Fibroblast of skin of back (primary cell): ENCODE measurements at places on chromosomes 3 and 15.
A peak's percentile ranks its signal among the peaks of the same experiment; 100 is the strongest.

DNA sequence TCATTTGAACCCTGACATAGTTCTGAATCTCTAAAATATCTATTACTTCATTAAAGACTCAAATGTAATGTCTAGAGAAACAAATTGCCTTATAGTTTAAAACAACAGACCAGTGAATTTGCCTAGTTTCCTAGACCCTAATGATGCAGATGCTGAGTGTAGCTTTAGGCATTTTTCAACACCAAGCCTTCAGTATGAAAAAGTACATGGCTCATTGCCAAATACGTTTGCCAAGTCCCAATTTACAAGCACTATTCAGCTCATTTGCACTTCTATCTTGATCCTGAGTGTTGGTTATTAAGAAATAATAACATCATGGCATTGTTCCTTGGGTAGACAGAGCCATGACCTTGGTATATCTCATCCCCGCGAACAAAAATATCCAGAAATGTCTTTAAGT lies 46.8 kb downstream of the EOMES start:
- DNase-seq: peak; percentile 59

GRCh38 chr3:148190441-148190990 lies 507.2 kb upstream of the AGTR1 start:
- peak; percentile 45 for DNase-seq

- DNase-seq: no peak
These were observed 138.3 kb upstream of the TSPAN3 start for GRCh38 chr15:77209221-77209620.

GRCh38 chr3:126126286-126126685 lies 42.4 kb upstream of the SLC41A3 start:
- DNase-seq: no peak

DNA sequence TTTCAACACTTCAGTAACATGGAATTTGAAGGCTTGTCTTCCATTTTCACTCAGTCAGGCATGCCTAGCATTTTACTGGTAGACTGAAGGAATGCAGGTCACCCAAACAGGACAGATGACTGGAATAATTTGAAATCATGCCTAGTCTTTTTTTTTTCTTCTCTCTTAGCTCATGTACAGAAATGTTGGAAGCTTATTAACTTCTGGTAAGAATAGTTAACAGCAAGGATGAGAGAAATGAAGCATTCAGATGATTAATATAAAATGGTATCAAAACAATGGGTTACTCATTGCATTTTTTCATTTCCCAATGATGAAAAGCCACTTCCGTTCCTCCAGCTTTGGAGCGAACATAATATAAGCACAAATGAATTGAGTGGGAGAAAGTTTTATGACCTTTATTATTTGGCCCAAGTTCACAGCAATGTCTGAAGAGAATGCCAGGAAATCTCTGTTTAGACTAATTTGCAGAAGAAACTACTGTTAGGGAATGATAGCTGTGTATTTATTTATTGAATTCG lies 431.6 kb upstream of the RASGRP1 start:
- peak; percentile 96 for DNase-seq

GRCh38 chr3:50392101-50392715 lies 32.9 kb upstream of the TMEM115 start:
- no peak for DNase-seq

DNA sequence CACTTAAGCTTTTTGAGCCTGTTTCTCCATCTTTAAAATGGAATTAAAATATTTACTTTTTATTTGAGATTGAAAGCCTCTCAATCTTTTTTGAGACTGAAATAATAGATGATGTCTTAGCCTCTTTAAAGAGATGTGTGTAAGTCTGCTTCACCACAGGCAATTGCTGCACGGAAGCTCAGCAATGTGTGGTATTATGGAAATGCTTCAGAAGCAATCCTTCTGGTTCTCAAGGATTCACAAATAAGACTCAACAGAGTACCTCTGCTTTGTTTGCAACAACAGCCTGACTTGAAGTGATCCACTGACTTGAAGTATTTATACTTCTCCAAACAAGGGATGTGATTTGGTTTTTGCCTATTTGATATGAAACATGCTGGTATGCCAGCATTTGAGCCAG lies 332.0 kb upstream of the RASGRP1 start:
- peak; percentile 69 for DNase-seq

- DNase-seq: no peak
These were observed 921.2 kb downstream of the SQOR start for GRCh38 chr15:46556010-46556409.

DNA sequence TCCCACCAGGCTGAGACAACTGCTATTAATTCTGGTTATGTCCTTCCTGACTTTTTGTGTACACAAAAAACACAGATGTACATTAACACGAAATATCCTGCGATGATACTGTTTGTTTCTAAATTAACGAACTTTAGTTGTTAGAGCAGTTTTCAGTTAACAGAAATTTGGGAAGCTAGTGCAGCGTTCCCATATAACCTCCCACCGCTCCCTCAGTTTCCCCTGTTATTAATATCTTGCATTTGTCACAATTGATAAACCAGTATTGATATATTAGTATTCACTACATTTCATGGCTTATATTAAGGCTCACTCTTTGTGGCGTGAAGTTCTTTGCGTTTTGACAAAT lies 45.3 kb upstream of the RNU6-1 start:
- DNase-seq: no peak

DNA sequence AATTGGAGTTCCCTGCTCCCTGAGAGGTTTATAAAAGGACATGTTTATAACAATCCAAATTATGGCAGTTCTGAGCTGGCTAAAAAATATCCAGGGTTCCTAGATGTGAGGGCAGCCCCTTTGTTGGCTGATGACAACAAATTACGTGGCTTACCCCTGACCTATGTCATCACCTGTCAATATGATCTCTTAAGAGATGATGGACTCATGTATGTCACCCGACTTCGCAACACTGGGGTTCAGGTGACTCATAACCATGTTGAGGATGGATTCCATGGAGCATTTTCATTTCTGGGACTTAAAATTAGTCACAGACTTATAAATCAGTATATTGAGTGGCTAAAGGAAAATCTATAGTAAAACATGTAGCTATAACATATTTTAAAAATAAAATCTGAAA lies 13.9 kb downstream of the AADAC start:
- DNase-seq: no peak

- DNase-seq: peak; percentile 38
These were observed 428.1 kb downstream of the ROBO2 start for GRCh38 chr3:77467702-77468625.

DNA sequence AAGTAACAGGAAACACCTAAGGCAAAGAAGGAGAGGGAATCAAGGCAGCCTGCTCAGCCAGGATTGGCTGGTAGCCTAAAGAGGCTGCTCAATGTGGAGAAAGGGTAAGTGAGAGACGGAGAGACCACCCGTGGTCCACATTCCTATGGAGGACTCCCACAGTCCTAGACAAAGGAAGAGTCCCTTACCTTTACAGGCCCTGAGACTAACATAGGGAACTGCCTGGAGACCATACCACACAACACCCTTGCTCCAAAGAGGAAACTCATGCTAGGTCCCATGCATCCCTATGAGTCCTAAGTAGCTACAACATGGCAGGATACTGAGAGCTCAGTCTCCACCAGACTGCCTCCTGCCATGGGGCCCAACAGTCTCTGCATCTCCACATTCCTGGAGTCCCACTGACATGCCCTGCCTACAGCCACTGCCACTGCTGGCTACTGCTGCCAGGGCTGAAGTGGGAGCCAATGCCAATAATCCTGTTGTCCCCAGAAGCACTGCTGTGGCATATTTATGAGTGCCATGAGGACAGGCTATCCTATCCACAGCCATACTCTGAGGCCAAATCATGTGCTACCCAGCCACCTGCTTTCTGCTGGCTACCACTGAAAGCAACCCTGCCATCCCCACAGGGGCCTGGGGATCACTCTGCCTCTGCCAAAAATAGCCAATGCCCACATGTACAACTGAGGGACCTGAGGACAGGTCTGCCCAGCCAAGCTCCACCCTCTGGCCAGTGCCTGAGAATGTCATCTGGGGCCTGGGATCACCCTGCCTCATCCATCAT lies 45.0 kb downstream of the COPS2 start:
- DNase-seq: no peak

- no peak for DNase-seq
These were observed 183.0 kb upstream of the C2CD4B start for GRCh38 chr15:62348118-62348517.

- DNase-seq: peak; percentile 75
These were observed 119.7 kb downstream of the WNT5A start for GRCh38 chr3:55367384-55367783.

GRCh38 chr3:114057011-114057347 lies 442 bp downstream of the QTRT2 start:
- DNase-seq: no peak

- no peak for DNase-seq
These were observed 6.7 kb downstream of the CGNL1 start for GRCh38 chr15:57382969-57383368.

GRCh38 chr15:73493922-73494321 lies 51.0 kb downstream of the REC114 start:
- DNase-seq: no peak

- DNase-seq: no peak
These were observed 36.5 kb downstream of the SLC12A6 start for GRCh38 chr15:34301058-34301457.

DNA sequence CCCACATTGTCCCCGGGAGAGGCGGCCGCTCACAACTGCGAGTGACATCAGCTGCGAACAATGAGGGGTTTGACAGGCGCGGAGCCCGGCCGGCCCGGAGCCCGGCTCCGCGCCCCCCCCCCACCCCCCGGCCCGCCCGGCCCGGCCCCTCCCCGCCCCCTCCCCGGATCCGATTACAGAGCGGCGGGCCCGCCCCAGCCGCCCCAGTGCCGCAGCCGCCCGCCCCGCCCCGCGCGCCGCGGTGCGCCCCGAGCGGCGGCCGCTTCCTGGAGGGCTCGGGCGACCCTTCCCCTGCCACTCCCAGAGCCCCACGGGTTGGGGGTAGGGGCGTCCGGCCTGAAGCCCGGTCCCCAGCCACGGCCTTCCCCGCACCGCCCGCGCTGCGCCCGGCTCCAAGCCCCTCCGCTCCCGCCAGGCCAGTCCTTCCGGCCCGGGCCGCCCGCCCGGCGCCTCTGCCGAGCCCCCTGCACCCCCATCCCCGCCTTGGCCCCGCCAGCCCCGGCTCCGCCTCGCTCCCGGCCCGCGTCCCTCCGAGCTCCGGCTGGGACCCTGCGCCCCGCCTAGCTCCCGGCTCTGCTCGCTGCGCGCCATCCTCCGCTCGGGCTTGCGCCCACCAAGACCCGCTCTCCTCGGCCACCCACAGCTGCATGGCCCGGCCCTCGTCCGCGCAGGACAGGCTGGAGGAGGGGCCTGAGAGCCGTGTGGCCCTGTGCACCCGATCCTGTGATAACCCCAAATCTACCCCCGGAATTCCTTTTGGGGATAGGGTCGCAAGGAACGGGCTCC lies at the start of gene PCBP4:
Gene PCBP4, minus strand, starts transcription at position 71 of the 786 bp plus-strand sequence. CDS start 6,214 bp downstream, outside the sequence.
- peak; percentile 82 for DNase-seq
